ENCODE measurements at places on chromosomes 3 and 15.

DNA sequence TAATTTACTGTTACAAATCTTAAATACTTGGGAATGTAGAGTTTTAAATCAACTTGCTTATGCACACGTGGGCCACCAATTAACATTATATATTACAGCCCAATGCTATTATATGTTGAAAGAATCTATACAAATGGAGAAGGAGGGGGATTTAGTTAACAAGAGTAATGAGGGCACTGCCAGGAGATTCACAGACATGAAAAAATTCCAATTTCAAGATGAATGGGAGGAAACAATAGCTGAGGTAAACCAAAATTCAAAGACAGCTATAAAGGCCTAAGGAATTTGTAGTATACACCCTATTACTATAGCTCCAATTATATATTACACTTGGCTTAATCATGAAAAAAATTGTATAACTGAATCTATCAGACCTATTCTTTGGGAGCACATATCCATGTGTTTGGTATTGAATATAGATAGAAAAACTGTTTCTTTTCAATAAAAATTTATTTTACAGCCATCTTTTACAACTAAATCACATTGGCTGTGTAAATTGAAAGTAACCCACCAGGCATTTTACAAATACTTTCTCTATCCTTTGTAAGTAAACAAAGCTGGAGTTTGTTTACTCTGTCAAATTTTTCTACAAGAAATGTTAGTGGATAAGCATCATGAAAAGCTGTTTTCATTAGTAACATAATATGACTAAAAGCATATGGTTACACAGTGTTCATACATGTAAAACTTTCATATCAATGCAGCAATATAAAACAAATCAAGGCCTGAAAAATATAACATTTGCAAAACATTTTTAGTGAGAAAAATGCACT, 1045.8 kb downstream of the ROBO1 start:
- DNase-seq: no peak

- DNase-seq: no peak
These were observed 343.0 kb upstream of the TGFBR2 start for GRCh38 chr3:30263238-30263924.

DNA sequence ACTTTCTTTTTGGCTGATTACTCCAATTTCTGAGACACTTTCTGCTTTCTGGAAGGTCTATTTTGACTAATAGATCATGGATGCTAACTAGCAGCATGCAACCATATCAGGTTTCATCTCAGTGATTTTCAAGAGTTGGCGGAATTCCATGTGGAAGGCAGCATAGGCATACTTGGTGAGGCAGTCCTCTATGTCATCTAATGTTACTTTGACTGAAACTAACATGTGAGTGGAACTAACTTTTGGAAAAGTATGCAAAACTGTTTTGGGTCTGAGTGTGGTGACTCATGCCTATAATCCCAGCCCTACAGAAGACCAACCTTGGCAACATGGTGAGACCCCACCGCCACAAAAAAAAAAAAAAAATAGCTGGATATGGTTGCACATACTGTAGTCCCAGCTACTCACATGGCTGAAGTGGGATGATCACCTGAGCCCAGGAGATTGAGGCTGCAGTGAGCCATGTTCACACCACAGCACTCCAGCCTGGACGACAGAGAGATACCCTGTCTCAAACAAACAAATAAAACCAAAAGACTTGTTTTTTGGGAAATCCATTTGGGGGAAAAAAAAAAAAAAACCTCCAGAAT, 1033.7 kb downstream of the ROBO1 start:
- DNase-seq: no peak

- no peak for DNase-seq
These were observed 954 bp downstream of the CLDN11 start for GRCh38 chr3:170419557-170420087.

DNA sequence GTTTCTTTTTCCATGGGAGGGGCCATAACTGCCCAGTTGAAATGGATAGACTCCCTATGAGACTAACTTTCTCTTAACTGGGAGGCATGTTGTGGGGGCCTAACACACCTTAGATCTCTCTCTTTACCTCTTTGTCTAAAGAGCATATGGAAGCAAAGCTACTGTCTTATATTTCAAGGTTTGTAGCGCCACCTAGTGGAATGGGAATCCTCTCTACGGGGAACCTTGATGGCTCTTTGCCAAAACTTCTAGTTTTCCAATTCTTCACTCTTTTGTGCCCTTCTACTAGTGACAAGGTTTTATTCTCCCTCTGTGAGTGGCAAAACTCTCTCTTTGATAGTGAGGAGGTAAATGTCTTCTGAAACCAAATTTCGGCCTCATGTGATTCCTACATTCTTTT, 1030.4 kb upstream of the CADM2 start:
- DNase-seq: no peak

DNA sequence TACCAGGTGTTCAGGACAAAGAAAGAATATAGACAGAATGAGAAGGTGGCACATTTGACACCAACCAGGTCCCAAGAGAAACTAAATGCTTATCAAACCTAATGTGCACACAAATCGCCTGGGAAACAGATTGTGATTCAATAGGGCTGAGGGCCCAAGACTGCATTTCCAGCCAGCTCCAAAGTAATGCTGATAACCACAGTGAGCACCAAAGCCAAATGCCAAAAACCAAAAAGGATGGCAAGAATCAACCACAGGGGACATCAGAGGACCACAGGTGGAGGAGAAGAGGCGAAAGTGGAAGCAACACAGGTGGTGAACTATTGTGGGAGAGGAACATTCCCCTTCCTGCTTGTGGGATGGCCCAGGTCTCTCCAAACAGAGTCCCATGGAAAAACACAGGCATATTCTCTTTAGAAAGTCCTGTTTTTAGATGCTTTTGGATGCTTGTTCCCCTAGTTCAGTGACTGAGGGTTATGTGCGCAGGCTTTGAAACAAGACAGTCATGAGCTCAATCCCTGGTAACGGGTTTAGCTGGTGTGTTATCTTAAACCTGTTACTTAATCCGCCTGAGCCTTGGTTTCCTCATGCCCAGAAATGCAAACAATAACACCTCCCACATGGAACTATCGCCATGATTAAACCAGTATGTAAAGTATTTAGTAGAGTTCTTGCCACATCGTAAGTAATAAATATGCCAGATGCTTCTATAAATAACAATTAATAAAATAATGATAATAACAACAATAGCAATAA, 241.7 kb downstream of the ATP8B4 start:
- DNase-seq: no peak

- no peak for DNase-seq
These were observed 165.1 kb downstream of the ZNF621 start for GRCh38 chr3:40689837-40690236.

DNA sequence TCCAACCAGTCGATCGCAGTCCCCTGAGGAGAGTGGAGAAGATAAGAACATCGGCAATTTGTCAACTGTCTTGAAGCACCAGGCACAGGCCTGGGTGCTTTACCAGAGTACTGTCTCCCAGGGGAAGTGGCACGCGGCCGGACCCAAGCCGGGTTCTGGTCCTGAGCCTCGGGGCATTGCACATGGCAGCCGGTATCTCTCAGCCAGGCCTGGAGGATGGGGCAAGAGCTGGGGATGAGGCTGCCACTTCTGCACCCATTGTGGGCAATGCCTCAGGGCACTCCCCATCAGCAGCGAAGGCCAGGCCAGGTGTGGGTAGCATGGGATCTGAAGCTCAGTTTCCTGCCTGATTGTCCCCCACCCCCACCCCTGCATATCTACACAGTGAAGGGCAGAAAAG, 77.5 kb downstream of the ADCY5 start:
- DNase-seq: no peak

DNA sequence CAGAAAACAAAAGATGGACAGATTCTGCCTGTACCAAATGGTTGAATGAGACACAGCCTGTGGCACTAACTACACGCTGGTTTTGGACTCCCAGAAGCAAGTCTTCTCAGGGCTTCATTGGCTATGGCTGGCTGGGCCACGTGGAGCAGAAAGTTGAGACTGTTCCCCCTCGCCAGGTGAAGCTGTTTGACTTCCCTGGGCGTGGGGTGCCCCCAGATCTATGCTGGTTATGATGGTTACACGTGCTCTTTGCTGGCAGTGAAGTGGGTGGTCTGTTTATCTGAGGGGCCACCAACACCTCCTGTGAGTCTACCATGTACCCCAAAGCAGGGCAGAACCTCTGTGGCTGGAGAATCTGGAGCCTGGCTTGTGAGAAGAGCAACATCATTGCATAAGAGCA, 60.3 kb upstream of the EPHA6 start:
- DNase-seq: no peak

DNA sequence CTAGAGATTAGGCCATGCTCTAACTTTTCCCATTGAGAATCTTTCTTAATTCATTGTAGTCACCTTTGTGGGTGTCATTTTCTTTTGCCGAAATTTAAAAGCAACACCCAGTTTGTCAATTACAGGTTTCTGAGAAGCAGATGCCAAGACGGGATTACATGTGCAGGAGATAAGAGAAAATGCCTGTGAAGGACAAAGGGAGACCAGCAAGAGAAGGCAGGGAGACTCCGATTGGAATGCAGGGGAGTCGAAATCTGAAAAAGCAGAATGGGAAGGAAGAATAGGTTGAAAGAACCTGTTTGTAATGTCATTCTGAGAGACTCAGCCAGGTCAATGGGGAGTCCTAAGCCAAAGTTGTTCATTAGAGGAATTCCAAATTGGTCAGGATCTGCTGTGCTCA, 3.6 kb upstream of the DPH6 start:
- no peak for DNase-seq

Measured in activated CD4-positive, alpha-beta T cell treated with anti-CD3 and anti-CD28 coated beads for 24 hours (primary cell).